ENCODE measurements at places on chromosomes 1 and 21.
A peak's percentile ranks its signal among the peaks of the same experiment; 100 is the strongest.

- DNase-seq = no peak
Measured at GRCh38 chr1:94886361-94886760, 40.5 kb downstream of the CNN3 start.

DNA sequence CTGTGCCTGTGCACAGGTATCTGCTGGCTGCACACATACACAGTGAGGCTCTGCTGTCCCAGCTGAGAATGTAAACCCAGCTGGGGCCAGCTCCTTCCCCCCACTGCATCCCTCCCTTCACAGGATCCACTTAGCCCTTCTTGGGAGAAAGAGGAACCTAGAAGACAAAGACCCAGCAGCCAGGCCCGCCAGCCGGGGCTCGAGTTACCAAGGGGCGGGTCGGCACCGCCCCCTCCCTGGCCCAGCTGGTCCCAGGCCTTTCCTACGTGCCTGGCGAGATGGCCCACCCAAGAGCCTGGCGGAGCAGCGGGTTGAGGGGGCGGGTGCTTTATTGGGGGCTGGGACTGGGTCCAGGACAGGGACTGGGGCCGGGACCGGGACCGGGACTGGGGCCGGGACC lies 2.1 kb downstream of the SH3BGRL3 start:
- DNase-seq = peak; percentile 80

DNA sequence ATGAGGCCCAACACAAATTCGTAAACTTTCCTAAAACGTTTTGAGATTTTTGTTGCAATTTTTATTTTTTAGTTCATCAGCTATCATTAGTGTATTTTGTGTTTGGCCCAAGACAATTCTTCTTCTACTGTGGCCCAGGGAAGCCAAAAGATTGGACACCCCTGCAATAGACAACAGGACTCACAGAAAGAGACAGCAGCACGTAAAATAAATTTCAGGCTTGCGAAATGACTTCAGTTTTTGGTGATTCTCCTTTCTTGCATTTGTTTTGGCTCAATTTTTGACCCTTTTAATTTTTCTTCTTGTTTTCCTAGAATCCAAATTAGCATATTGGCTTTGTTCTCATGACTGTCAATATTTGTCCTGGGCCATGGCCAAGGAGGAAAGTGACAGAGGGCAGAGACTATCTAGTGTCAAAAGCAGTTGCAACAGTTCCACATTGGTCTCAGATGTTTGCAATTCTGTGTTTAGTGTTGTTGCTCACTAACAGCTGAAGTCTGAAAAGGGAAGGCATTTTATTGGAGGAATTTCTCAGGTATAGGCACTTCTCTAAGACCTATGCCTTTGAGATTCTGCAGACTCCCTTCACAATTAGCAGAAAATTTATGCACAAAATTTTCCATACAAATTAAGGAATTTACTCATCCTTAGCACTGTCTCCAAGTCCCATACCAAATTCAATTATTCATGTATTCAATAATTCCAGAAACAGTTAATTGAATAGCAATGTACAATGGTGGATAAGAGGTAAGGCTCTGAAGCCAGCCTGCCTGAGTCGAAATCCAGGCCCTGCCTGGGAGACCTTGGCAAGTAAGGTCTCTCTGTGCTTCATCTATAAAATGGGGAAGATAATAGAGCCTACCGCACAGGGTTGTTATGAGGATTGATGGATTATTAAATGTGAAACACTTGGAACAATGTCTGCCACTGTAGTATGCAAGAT lies 160.9 kb upstream of the IVNS1ABP start:
- DNase-seq = no peak

GRCh38 chr1:78005755-78006154 lies 1.0 kb downstream of the DNAJB4 start:
- DNase-seq = peak; percentile 78

- DNase-seq = no peak
Measured at GRCh38 chr1:118827207-118827606, 160.9 kb downstream of the TBX15 start.

- DNase-seq = no peak
Measured at GRCh38 chr21:15967661-15968060, 237.9 kb downstream of the USP25 start.

GRCh38 chr1:24162201-24162600 lies 19.3 kb upstream of the IL22RA1 start:
- DNase-seq = no peak

DNA sequence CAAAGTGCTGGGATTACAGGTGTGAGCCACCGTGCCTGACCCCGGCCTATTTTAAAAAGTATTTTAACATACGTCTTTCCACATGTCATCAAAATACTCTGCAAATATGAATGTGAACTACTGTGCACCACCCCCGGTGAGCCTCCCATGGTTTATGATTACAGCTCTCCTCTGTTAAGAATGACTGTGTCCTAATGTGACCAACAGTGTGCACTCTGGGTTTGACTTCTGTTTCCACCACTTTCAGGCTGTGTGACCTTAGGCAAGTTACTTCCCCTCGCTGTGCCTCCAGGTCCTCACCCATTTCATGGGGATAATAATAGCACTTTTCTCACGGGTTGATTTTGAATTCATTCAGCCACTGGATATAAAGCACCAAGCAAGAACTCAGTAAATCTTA lies 14.7 kb downstream of the AMPD2 start:
- DNase-seq = no peak

DNA sequence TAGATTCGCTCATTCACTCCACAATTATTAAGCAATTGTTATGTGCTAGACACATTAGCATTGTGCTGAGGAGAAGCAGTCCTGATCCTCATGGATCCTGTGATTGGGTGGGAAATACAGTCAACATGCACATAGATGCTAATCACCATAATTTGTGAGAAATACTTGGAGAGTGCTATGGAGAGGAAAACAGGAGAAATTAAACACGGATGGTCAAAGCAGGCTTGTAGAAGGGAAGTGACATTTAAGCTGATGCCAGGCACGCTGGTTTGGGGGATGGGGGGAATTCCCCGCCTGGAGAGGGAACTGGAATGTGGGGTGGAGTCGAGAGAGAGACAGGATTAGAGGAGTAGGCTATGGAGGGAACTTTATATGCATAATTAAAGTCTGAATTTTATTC lies 52.2 kb upstream of the L1TD1 start:
- no peak for DNase-seq

- DNase-seq = peak; percentile 59
Measured at GRCh38 chr1:216670118-216670883, 52.9 kb downstream of the ESRRG start.

- no peak for DNase-seq
Measured at GRCh38 chr1:180424848-180425457, 77.4 kb downstream of the ACBD6 start.

GRCh38 chr1:235295902-235296350 lies 32.1 kb downstream of the ARID4B start:
- no peak for DNase-seq

DNA sequence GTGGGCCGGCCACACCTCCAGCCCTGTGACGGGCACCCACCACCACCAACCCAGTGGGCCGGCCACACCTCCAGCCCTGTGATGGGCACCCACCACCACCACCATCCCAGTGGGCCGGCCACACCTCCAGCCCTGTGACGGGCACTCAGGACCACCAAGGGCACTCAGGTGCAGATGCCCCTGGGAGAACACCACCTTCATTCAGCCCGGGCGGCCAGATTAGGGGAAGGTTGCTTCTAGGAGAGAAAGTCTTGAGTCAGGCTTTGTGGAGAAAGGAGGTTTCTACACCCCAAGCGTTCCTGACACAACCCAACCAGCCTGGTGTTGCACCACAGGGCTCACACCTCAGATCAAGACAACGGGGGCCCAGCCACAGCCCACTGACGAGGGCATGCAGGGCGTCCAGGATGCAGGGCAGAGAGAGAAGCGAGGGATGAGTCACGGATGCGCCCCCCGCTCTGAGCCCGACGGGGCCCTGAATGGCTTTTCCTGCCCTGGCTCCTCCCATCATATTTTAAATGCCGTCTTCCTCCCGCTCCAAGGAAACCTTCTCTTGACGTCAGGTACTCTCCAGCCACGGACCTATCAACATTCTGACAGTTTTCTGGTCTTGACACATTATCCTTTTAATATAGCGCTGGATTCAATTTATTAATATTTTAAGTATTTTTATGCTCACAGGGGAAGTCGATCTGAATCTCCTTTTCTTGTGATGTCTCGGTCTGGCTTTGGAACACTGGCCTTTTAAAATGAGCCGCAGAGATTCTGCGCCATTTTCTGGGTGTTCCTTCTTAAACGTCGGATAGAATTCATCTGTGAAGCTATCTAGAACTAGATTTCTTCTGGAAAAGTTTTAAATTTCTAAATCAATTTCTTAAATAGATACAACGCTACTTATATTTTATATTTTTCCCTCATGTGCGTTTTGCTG lies 631 bp upstream of the SPATC1L start:
- peak; percentile 76 for DNase-seq

DNA sequence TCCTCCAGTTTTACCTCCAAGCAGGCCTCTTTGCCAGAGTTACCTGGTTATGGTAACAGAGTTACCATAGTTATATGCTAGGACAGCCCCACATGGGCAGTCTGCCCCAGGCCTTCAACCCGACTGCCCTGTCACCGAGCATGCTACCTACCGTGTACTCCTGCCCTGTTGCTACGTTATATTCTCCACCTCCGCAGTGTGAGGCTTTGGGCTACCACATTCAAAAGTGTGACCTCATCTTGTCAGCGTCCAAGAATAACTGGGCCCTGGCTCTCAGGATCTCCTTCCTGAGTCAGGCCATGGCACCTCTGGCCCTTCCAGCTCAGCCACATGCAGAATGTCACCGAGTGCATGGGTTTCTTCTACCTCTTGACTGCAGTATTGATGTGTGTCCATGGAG lies 8.9 kb downstream of the MAPKAPK2 start:
- no peak for DNase-seq

DNA sequence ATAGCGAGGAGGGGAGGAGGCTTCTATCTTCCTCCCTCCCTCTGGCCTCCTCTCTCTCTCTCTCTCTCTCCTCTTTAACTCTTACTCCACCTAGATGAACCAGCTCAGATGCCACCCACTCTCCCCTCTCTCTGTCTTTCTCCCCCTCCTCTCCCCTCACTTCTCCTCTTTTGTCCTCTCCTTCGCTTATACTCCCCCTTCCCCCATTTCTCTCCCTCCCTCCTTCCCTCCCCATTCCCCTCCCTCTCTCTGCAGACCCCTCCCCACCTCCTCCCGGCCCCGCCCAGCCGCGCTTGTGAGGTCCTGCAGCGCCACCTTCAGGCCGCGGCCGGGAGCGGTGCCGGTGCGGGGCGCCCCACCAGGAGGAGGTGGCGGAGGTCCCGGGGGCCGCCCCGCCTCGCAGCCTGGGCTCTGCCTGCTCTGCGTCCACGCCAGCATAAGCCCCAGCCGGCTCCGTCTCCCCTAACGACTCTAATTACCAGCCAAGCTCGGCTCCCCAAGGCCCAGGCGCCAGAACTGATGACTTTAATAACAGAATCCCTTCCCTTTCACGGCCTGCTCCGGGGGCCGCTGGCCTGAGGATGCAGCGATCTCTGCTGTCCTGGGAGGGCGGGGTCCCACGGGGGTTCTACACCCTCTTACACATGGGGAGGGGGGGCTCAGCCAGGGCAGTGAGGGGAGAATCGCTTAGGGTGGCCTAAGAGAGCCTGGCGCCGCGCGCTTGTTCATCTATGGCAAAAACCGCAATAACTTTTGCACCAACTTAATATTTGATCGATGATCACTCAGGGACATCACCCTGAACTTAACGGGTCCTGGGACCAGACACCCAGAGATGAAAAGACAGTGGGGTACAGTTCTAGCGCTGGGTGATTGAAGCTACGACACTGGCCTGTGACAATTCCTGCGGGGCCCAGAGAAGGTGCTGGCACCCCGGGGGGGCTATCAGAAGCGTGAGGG lies 637.3 kb downstream of the MATN1 start:
- DNase-seq = no peak

DNA sequence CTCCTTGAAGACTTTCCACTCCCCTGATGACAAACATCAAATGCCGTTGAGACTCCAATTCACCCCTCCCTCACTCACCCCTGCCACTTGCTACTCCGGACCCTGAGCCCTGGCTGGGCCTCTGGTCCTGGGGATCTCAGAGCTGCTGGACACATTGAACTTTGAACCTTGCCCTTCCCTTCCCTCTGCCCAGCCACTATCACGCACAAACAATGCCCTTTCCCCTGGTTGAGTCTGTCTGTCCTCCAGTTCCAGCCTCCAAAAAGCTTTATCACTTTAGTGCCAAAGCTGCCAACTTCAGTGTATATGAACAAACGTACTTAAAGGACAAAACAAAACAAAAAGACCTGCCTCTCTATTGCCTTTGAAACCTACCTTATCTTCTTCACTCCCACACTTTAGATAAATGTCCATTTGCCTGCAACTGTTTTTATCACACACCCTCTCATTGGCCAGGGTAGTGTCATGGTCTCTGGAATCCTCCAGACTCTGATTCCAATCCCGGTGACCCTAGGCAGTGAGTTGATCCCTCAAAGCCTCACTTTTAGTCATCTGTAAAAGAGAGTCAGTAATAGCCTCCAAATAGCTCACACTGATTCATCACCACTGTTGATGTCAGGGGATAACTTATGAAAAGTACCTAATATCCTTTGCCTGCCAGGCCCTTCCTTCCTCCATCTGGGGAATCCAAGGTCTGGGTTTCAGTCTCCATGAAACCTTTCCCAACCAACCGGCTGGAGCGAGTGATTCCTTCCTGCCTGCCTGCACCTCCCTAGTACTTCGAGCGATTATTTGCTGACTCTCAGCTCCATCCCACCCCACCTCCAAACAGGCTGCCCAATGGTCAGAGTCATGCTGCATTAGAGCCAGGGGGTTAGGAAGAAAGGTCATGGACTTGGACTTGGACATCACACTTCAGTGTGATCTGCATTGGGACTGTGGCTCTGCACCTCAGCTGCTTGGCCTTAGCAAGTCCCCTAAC lies 15.9 kb upstream of the SPOCD1 start:
- DNase-seq = no peak

GRCh38 chr1:88935522-88936222 lies 44.3 kb upstream of the GTF2B start:
- DNase-seq = peak; percentile 47

GRCh38 chr1:174797398-174797797 lies 202.3 kb upstream of the CACYBP start:
- DNase-seq = no peak

- peak; percentile 30 for DNase-seq
Measured at GRCh38 chr1:24536391-24536840, 19.5 kb upstream of the NCMAP start.

GRCh38 chr21:32197896-32198295 lies 81.0 kb downstream of the MIS18A start:
- DNase-seq = no peak
